Epithelial cell of alveolus of lung (primary cell): ENCODE measurements at places on chromosomes 13 and 19. TPM values are rescaled to one million over a fixed set of nuclear protein-coding genes. Genes with fewer than 3 reads are reported as not detected.

MUC16 gene
- under 0.01 TPM in 1 of 2 replicates, not detected in the other for total RNA-seq

MTMR6 gene
- total RNA-seq: 21.2 and 25.6 TPM in 2 replicates

ZNF808 gene
- 8.5 and 11.0 TPM in 2 replicates for total RNA-seq

PDE4C gene
- 0.78 and 12.9 TPM in 2 replicates for total RNA-seq

IZUMO2 gene
- 0.65 TPM in 1 of 2 replicates, not detected in the other for total RNA-seq

ACTMAP gene
- 2.2 and 11.3 TPM in 2 replicates for total RNA-seq

RFPL4AL1 gene
- not detected in 2 replicates for total RNA-seq

KL gene
- total RNA-seq: 0.32 TPM in 1 of 2 replicates, not detected in the other

IL4I1 gene
- 1.3 TPM in 1 of 2 replicates, not detected in the other for total RNA-seq

CBLC gene
- total RNA-seq: 3.0 TPM in 1 of 2 replicates, not detected in the other

ZNF444 gene
- 33.9 and 68.7 TPM in 2 replicates for total RNA-seq

ZNF418 gene
- 1.7 TPM in 2 replicates for total RNA-seq

FXYD7 gene
- total RNA-seq: not detected in 2 replicates

SIGLEC12 gene
- total RNA-seq: not detected in 2 replicates

TEX29 gene
- not detected in 2 replicates for total RNA-seq

IGFL2 gene
- not detected in 2 replicates for total RNA-seq

SPRYD7 gene
- total RNA-seq: 5.7 and 7.2 TPM in 2 replicates

STOML3 gene
- total RNA-seq: not detected in 2 replicates

CLEC17A gene
- not detected in 2 replicates for total RNA-seq

HCN2 gene
- 1.6 and 2.7 TPM in 2 replicates for total RNA-seq

LDLR gene
- total RNA-seq: 55.3 and 185 TPM in 2 replicates

WDR88 gene
- total RNA-seq: not detected in 2 replicates

ATG4D gene
- 24.6 and 33.5 TPM in 2 replicates for total RNA-seq

MADCAM1 gene
- total RNA-seq: not detected in 2 replicates

STARD13 gene
- total RNA-seq: 20.3 and 32.9 TPM in 2 replicates

SPTBN4 gene
- 0.24 and 1.2 TPM in 2 replicates for total RNA-seq

EBI3 gene
- 0.39 TPM in 1 of 2 replicates, not detected in the other for total RNA-seq

NLRP11 gene
- not detected in 2 replicates for total RNA-seq

ELF1 gene
- 29.5 and 43.6 TPM in 2 replicates for total RNA-seq

MLLT1 gene
- 20.4 and 44.3 TPM in 2 replicates for total RNA-seq

FCER2 gene
- total RNA-seq: not detected in 2 replicates

LYL1 gene
- total RNA-seq: 0.48 and 6.5 TPM in 2 replicates

SPACA4 gene
- not detected in 2 replicates for total RNA-seq

PSG1 gene
- not detected in 2 replicates for total RNA-seq

HOMER3 gene
- total RNA-seq: 68.7 and 76.3 TPM in 2 replicates

SBSN gene
- total RNA-seq: not detected in 2 replicates

DCLK1 gene
- 2.2 and 4.1 TPM in 2 replicates for total RNA-seq

B3GNT8 gene
- 1.8 and 8.7 TPM in 2 replicates for total RNA-seq

POLRMT gene
- total RNA-seq: 35.1 and 36.3 TPM in 2 replicates

SH2D3A gene
- 4.5 TPM in 1 of 2 replicates, not detected in the other for total RNA-seq

ATXN8OS gene
- total RNA-seq: not detected in 2 replicates

CNN2 gene
- total RNA-seq: 265 and 382 TPM in 2 replicates

TNFSF9 gene
- 1.3 TPM in 1 of 2 replicates, not detected in the other for total RNA-seq

ZNF709 gene
- total RNA-seq: 0.91 and 2.0 TPM in 2 replicates

LSR gene
- 1.4 and 7.4 TPM in 2 replicates for total RNA-seq

SYT5 gene
- 0.08 and 0.26 TPM in 2 replicates for total RNA-seq

GNG8 gene
- total RNA-seq: not detected in 2 replicates

CEACAM4 gene
- total RNA-seq: not detected in 2 replicates

MEDAG gene
- total RNA-seq: 13.1 and 13.6 TPM in 2 replicates

NAPSA gene
- total RNA-seq: 2.8 TPM in 1 of 2 replicates, not detected in the other

ZFP30 gene
- 7.4 and 11.1 TPM in 2 replicates for total RNA-seq
